Stimulated activated CD4-positive, alpha-beta T cell treated with anti-CD3 and anti-CD28 coated beads, TNF-alpha, amount 100 ng/mL, for 24 hours (primary cell): ENCODE measurements at places on chromosomes 5 and 9.

- no peak for DNase-seq
Observed at GRCh38 chr5:165928971-165929370, 2362.5 kb upstream of the WWC1 start.

GRCh38 chr9:85163415-85163814 is 493.9 kb downstream of the NTRK2 start:
- no peak for DNase-seq

DNA sequence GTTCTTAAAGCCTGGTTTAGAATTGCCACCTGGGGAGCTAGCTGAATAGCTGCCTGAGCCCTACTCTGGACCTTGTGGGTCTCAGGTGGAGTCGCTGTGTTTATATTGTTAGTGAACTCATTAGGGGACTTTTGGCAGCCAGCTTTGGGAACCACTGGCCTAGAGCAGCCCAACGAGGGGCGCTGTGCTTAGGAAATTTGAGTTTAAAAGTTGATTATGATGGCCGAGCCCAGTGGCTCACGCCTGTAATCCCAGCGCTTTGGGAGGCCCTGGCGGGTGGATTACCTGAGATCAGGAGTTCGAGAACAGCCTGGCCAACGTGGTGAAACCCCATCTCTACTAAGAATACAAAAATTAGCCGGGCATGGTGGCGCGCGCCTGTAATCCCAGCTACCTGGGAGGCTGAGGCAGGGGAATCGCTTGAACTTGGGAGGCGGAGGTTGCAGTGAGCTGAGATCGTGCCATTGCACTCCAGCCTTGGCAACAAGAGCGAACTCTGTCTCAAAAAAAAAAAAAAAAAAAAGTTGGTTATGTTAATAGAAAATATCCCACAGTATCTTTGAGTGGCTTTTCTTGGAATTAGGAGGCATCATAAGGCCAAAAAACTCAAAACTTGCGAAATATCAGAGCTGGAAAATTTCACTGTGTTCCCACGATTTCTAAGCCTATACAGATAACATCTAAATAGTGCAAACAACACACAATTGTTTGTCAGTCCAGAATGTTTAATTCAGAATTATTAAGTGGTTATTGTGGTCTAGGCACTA is 809 bp downstream of the MCCC2 start:
- DNase-seq: no peak

DNA sequence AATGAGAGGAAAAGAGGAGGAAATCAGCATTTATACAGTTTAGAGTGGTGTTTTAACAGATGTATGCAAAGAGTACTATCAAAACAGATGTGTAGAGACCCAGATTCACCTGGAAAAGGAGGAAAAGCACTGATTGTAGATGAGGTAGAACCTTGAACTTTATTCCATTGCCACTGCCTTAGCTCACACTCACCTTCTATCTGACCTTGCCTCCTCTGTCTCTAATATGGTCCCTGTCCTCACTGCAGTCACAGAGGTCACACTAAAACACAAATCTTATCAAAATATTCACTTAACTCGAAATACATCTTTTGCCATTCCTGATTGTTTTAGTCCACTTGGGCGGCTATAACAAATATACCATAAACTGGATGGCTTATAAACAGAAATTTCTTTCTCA is 7.0 kb downstream of the GIN1 start:
- DNase-seq: no peak

- DNase-seq: no peak
Observed at GRCh38 chr9:35905912-35906679, at the start of gene HRCT1. TSS of gene HRCT1 (plus strand) at chr9:35906202. CDS start at chr9:35906288, 86 bp downstream.

DNA sequence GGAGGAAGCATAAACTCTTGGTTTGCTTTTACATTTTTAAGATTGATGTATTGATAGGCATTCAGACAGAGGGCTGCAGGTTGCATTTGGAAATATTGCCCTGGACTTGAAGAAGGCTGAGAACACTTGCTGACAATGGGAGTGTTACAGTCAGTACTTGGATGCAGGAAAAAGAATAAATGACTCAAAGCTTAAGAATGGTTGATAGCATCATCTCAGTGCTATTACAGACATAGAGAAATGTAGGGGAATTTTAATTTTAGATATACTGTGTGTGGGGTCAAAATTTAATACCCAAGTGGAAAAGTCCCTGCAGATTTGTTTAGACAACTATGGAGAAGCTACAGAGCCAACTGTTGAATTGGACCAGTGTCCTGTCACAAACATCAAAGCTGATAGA is 101.1 kb downstream of the ISL1 start:
- DNase-seq: no peak

- DNase-seq: no peak
Observed at GRCh38 chr5:122653087-122654017, 121.5 kb upstream of the SNX2 start.
